ENCODE measurements at places on chromosomes 13 and 19. TPM values are rescaled to one million over a fixed set of nuclear protein-coding genes. Genes with fewer than 3 reads are reported as not detected.

The FAM124A gene
- polyA plus RNA-seq, result 0.14 TPM

The CGB8 gene
- not detected for polyA plus RNA-seq

The TTYH1 gene
- not detected for polyA plus RNA-seq

The GPR12 gene
- polyA plus RNA-seq, result not detected

The SLC8A2 gene
- 0.05 TPM for polyA plus RNA-seq

The ATF5 gene
- polyA plus RNA-seq, result 6.3 TPM

The CACNA1A gene
- polyA plus RNA-seq, result 12.2 TPM

DNA sequence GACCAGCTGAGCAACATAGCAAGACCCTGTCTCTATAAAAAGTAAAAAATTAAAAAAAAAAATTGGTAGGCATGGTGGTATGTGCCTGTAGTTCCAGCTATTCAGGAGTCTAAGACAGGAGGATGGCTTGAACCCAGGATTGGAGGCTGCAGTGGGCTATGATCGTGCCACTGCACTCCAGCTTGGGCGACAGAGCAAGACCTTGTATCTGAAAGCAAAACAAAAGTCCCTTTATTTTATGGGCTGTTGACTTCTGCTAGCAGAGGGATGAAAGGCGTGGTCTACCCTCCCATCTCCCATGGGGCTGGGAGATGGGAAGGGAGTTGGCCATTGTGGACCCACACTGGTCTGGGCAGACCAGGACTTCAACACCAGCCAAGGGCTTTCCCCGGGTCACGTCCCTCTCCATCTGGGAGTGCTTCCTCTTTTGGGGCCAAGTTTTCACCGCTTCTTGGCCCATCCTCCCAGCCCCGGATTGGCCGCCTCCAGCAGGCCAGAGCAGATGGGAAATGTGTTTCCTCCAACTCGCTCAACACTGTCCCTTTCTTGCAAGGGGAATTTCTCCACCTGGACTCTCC lies 2.2 kb upstream of the TNFSF9 start:
- DNase-seq, result no peak

GRCh38 chr19:32178401-32178800 lies 167.0 kb upstream of the ZNF507 start:
- no peak for DNase-seq

DNA sequence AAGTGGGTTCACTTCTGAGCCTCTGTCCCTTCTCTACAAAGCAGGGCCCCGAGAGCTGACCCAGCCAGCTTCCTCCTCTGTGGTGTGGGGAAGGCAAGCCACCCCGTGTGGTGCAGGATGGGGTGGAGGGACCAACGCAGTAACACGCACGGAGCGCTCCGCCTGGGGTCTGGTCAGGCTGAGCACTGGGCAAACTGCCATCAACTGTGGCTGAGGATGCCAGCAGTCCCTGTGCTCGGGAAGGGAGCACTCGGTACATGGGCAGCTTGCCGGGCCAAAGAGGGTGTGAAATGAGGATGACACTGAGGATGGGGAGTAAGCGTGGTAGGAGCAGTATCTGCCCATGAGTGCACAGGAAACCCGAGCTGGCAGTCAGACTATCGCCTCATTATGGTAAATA lies 7.6 kb upstream of the GMIP start:
- no peak for DNase-seq

- no peak for DNase-seq
Observed at GRCh38 chr19:46715975-46716671, 791 bp downstream of the PRKD2 start.

GRCh38 chr19:2289714-2290435 lies 7.9 kb upstream of the PEAK3 start:
- no peak for DNase-seq

DNA sequence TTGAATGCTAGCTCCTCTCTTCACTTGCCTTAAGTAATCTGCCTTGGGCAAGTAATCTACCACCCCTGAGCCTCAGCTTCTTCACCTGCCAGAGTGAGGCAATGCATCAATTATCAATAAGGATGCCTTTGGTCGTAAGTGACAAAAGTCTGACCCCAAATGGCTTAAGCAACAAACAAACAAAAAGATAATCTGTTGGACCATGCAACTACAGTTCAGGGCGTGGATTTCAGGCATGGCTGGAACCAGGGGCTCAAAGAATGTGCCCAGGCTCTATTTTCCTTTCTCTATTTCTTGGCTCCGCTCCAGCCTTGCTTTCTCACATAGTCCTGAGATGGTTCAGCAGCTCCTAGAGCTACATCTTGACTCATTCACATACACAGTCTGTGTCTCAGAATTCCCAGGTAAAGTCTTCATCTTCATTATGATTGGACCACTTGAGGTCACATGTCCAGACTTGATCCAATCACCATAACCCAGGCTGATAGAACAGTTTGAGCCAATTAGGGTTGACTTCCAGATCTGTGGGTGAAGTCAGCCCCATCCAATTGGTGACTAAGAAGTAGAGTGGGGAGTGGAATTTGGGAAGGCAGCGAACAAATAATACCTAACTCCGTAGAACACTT lies 29.6 kb downstream of the ACSBG2 start:
- DNase-seq, result no peak

- DNase-seq, result no peak
Observed at GRCh38 chr19:51089786-51090185, 7.1 kb upstream of the KLK14 start.

GRCh38 chr19:46392252-46392801 lies 21.0 kb downstream of the CCDC8 start:
- DNase-seq, result no peak

DNA sequence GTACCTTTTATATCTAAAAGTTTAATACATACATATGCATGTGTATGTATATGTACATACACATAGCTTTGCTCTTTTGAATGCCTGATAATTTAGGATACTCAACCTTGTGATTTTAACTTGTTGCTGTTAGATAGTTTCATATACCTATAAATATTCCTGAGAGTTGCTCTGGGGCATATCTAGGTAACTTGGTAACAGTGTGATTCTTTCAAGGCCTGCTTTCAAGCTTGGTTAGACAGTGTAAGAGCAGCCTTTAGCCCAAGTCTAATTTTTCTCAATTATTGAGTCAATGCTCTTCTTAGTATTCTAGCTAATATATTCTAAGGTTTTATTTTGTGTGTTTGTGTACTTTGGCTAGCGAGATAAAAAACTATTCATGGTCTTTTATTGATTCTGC lies 762.1 kb upstream of the MIR17HG start:
- no peak for DNase-seq

GRCh38 chr13:45542391-45542790 lies 73.1 kb downstream of the ERICH6B start:
- no peak for DNase-seq

GRCh38 chr13:55893540-55893939 lies 1247.2 kb upstream of the PRR20A start:
- no peak for DNase-seq

DNA sequence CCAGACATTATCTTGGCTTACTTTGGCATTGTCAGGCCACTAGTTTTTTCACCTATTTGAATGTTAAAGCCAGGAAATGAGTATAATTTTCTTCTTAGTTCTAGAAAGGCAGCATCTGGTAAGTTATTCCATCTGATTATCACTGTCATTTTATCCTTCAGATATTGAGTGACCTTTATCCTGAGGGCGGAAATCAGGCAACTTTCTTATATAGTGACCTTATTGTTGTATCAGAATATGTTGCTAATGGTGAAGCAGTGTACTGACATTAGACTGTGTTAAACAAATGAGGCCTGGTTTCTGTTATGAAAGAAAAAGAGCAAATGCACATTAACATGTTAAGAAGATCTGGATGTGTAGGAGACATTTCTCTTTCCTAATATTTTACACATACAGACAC lies 5.4 kb upstream of the NDFIP2 start:
- DNase-seq, result no peak
